ENCODE measurements at places on chromosomes 1 and 21.

DNA sequence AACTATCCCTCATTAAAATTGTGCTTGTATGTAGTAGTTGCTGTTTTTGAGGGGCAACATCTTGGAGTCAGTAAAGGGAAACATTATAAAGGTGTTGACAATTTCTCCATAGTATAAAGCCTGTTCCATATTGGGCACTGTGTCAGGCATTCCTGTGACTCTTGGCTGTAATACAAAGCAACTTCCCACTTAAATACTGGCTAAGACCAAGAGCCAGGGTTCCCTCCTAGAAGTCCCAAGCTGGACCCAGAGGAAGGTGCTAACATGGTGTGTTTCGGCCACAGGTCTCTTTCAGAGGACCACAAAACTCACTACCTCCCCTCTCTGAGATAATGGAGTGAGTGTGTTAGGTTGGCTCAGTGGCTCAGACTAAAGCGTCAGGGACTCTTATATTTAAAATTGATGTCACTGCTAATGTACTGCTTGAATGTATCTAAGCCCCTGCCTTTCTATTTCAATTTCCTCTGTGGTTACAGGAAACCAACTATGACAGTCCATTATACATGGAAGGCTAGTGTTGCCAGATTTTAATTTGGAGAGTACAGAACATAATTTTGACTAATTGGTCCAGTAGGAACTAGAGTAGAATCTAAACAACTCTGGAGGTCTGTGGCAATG lies 74.7 kb upstream of the RGL1 start:
- DNase-seq, result no peak

GRCh38 chr1:35030338-35030737 lies 1.4 kb downstream of the ZMYM6 start:
- DNase-seq, result no peak

DNA sequence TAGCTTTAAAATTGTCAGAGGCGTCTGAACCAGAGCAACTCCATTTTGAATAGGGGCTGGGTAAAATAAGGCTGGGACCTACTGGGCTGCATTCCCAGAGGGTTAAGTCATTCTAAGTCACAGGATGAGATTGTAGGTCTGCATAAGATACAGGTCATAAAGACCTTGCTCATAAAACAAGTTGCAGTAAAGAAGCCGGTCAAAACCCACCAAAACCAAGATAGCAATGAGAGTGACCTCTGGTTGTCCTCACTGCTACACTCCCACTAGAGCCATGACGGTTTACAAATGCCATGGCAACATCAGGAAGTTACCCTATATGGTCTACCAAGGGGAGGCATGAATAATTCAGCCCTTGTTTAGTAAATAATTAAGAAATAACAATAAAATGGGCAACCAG lies 143.6 kb downstream of the GABPA start:
- DNase-seq, result peak; percentile 47

GRCh38 chr1:240362046-240362445 lies 249.9 kb downstream of the GREM2 start:
- DNase-seq, result no peak

- no peak for DNase-seq
Measured at GRCh38 chr1:107934578-107934977, 30.4 kb downstream of the VAV3 start.

- no peak for DNase-seq
Measured at GRCh38 chr1:95168761-95169351, 51.7 kb downstream of the TLCD4 start.

- DNase-seq, result no peak
Measured at GRCh38 chr1:217134857-217135568, 411.8 kb upstream of the ESRRG start.

DNA sequence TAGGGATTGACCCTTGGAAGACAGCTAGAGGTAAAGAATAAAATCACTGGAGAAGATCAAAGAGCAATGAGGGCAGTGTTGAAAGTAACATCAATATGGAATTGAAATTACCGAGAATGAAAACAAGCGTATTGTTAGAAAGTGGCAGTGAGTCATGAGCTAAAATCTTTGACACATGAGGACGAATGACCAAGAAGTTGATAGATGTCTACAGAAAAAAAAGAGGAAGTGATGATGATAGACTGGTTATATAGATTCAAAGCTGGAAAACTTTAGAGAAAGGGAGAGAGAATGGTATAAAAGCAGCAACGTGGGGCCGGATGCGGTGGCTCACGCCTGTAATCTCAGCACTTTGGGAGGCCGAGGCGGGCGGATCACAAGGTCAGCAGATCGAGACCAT lies 12.5 kb upstream of the DNM3 start:
- no peak for DNase-seq

- peak; percentile 15 for DNase-seq
Measured at GRCh38 chr1:159580340-159580739, 7.3 kb upstream of the APCS start.

GRCh38 chr1:31944205-31945089 lies 6.3 kb upstream of the PTP4A2 start:
- DNase-seq, result peak; percentile 90

GRCh38 chr1:197392541-197392940 lies 124.5 kb downstream of the CRB1 start:
- DNase-seq, result peak; percentile 6

GRCh38 chr1:15337656-15338402 lies 71.9 kb upstream of the EFHD2 start:
- DNase-seq, result peak; percentile 90

DNA sequence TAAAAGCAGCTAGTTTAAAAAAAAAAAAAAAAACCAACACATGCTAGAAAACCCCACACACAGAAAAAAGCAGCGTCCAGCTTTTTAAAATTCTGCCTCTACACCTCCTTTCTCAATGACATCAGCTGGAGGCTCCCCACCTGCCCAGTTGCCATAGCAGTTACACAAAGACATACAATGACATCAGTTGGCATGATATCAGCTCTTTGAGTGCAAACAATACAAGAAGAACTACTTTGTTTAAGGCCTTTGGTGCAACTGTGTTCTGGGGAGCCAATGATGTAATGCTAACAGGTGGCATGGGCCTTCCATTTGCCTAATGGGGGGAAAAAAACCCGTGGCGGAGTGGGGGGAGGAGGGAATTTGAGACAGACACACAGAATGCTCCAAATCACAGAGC lies 32.9 kb downstream of the DUSP10 start:
- no peak for DNase-seq

- DNase-seq, result no peak
Measured at GRCh38 chr1:42201986-42202385, 37.4 kb upstream of the GUCA2A start.

DNA sequence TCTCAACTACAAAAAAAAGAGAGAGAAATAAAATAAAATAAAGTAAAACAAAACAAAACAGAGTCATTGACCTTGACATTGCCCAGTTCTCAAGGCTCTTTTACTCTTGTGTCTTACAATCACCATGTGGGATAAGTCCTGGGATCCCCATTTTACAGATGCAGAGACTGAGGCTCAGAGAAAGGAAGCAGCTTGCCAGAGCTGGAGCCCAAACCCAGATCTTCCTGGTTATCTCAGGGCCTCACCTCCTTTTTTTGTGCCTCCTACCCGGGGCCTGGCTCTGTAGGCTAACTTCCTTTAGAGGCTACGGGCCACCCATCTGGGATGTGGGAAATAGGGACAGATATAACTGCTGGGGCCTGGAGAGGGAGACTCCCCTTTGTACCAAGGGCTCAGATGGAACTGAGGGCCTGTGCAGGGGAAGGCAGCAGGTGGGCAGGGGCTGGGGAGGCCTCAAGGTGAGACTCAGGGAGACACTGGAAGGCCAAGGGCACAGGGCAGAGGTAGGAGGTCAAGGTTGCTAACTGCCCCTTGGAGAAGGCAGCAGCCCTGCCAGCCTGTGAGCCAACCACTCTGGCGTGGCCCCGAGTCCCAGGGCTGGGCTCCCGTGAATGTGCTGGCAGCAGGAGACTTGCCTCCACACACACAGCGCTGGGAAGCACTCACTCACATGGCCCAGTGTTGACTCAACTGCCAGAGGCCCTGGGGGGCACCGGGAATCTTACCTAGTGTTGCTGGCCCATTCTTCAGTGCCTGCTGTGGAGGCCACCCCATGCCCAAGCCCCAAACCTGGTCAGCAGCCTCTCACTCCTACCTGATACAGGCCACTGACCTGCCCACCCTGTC lies 6.5 kb upstream of the ECE1 start:
- DNase-seq, result peak; percentile 21

- peak; percentile 90 for DNase-seq
Measured at GRCh38 chr1:193322211-193322610, 135.8 kb upstream of the B3GALT2 start.

- DNase-seq, result peak; percentile 88
Measured at GRCh38 chr1:161013131-161013487, 7.8 kb downstream of the F11R start.

DNA sequence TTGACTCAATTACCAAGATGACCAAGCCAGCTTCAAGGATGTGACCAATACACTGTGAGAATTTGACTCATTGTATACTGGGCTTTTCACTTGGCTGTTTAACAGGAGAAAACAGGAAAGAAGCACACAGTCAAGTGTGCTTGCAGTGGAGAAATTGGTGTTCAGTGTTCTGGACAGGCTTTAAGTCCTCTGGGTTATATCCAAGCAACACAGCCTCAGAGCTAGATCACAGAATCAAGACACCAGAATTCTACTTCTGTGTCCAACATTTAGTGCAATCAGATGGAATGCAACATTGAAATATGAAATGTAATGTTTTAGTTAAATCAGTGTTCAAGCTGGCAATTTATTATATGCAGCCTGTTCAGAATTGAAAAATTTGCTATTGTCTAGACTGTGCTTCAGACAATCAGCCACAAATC lies 694.4 kb downstream of the LTN1 start:
- DNase-seq, result peak; percentile 73

GRCh38 chr1:145871994-145872924 lies 13.4 kb upstream of the PIAS3 start:
- DNase-seq, result peak; percentile 63

GRCh38 chr21:29928537-29928936 lies 11.3 kb downstream of the GRIK1 start:
- no peak for DNase-seq

- DNase-seq, result peak; percentile 78
Measured at GRCh38 chr1:40078512-40079333, 18.3 kb downstream of the PPT1 start.

GRCh38 chr1:212700223-212700891 lies 717 bp upstream of the BATF3 start:
- DNase-seq, result peak; percentile 48

DNA sequence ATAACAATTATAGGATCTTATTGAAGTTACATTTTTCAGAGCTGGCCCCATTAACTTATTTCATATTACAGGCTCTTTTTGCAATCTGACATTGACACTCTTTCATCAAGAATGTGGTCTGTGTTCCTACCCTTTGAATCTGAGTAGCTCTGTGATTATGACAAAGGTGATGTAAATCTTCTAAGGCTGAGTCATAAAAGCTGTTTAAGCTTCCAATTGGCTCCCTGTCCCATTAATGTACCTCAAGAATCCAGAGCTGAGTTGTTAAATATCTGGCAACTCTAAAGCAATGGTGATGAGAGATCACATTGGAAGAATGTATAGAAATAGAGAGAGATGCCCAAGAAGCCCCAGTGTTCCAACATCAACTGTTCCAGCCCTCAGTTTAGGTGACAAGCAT lies 178.5 kb upstream of the DEPDC1 start:
- peak; percentile 5 for DNase-seq

DNA sequence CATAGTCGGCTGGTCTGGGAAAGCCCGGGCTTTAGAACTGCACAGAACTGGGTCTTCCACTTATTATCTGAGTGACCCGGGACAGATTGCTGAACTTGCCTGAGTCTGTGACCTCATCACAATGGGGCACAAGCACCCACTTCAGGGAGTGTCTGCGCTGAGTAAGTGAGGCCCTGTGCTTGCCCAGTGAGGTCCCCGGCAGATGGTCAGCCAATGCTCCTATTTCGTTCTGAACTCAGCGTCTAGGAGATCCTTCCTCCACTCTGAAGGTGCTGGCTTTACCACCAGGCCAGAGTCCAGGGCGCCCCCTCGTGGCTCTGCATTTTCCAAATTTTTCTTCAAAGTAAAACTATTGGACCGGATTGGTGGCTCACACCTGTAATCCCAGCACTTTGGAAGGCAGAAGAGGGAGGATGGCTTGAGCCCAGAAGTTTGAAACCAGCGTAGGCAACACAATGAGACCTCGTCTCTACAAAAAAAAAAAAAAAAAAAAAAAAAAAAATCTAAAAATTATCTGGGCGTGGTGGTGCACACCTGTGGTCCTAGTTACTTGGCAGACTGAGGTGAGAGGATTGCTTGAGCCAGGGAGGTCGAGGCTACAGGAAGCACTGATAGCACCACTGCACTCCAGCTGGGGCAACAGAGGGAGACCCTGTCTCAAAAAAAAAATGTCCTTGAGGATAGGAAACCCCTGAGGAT lies 61.7 kb downstream of the FCRL5 start:
- DNase-seq, result peak; percentile 77

DNA sequence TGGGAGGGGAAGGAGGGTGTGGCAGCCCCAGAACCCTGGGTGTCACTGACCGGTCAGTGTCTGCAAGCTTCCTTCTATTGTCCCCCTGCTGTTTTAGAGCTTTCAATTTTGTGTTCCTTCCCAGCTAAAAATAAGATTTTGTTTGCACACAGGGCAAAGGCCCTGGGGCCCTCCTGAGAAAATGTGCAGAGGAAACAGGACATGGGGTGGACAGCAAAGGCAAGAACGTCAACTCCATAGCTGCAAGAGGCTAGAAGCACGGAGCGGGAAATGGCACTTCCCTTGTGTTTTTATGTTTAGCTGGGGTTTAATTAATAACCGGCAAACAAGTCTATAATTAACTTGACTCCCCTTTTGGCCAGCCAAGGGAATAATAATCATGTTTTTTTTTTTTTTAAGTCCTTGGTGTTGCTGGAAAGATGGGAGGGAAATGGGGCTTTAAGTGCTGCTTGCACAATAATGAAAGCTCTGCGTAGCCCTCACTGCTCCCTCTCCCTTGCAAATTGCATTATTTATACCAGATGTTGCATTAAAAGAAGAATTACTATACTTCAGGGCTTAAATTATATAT lies 261.4 kb upstream of the USP24 start:
- no peak for DNase-seq

GRCh38 chr1:180231506-180231921 lies 1.4 kb downstream of the LHX4 start:
- DNase-seq, result peak; percentile 71

- peak; percentile 22 for DNase-seq
Measured at GRCh38 chr1:63968663-63969440, 195.0 kb downstream of the ROR1 start.

DNA sequence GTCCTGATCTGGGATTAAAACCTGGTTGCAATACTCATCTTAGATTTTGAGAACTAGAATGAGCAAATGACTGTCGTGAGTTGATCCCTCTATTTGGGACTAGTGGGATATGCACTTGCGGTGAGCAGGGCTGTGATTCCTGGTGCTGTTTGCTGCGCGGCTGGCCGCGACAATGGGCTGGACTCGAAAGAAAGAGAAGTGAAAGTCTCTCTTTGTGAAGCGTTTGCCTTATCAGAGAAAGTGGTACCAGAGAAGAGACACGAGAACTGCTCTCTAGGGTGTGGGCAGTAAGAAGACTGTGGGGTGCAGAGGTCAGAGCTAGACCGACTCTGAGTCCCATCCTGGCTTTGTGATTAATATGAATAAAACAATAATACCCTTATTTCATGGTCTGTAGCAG lies 8.6 kb downstream of the ST6GALNAC3 start:
- no peak for DNase-seq

GRCh38 chr1:186681121-186681520 lies 898 bp upstream of the PTGS2 start:
- peak; percentile 47 for DNase-seq

All from ELR (cell line).